Large intestine (tissue), 12 donors: ENCODE measurements at places on chromosomes 6 and 20.

DNA sequence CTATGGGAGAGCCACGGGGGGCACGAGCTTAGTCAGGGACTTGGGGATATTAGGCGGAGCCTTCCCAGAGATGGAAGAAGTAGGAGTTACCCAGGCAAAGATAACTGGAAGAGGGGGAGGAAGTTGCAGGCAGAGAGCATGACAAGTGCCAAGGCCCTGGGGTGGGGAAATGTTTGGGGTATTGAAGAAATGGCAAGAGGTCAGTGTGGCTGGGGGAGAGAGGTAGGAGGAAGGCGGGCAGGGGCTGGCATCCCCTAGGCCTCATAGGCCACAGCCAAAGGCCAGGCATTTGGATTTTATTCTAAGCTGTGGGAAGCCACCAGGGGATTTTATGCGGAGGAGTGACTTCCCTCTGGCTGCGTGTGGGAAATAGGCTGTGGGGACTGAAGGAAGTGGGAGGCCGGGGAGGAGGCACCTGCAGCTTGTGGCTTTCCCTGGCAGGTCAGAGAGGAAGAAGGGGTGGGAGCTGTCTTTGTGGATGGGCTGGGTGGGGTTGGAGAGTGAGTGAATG, 22.7 kb downstream of the SNAI1 start:
- H3K36me3 ChIP-seq: no peaks in the 10 kb centered on the region
- H3K4me3 ChIP-seq: no peak overlapping the region
- H3K4me1 ChIP-seq: peaks cover 7% of the 10 kb centered on the region

- H3K27me3 ChIP-seq: no peaks in the 10 kb centered on the region
- DNase-seq: no peak
- no peaks in the 10 kb centered on the region for H3K4me1 ChIP-seq
- H3K27ac ChIP-seq: no peak overlapping the region
These were observed 104.3 kb downstream of the AHI1 start for GRCh38 chr6:135393289-135393688.

GRCh38 chr20:51350941-51351631, 191.4 kb downstream of the NFATC2 start:
- no peaks in the 10 kb centered on the region for H3K27me3 ChIP-seq
- H3K36me3 ChIP-seq: no peaks in the 10 kb centered on the region
- H3K4me3 ChIP-seq: no peak overlapping the region
- DNase-seq: no peak
- H3K4me1 ChIP-seq: peaks cover 2% of the 10 kb centered on the region

DNA sequence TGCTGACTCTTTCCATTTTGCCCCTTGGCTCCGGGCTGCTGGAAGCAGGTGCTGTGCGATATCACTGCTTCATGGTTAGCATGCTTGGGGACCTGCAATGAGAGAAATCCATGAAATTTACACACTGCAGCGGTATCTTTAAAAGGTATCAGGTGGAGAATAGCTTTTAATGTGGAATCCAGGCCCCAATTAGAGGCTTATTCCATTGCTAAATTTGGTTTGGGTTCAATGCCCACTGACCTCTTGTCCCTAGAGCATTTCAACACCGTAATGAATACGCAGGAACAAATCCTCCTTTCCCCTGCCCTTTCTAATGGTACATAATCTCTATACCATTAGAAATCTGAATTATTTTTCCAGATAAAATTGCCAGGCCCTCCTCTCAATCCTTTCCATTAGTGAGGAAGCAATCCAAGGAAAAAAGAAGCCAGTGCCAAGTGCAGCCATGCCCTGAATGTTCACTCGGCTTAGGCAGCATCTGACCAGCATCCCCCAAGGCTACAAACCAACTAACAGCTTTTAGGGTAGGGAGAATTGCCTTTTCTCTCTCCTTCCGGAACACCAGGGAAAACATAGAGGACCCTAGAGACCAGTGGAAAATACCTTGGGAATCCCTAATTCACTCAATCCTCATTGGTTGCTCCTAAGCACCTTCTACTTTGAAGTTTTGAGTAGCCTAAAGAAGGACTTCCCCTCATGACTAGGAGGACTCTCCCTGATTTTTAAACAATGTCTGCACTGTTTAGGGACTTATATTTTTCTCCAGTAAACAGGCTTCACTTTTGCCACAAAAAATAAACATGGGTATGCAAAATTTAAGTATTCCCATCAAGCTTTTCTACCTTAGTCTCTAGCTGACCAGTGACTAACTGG, 143.1 kb downstream of the QRSL1 start:
- H3K27ac ChIP-seq: no peak overlapping the region
- H3K4me3 ChIP-seq: no peak overlapping the region
- H3K36me3 ChIP-seq: no peaks in the 10 kb centered on the region
- DNase-seq: no peak
- no peaks in the 10 kb centered on the region for H3K4me1 ChIP-seq

DNA sequence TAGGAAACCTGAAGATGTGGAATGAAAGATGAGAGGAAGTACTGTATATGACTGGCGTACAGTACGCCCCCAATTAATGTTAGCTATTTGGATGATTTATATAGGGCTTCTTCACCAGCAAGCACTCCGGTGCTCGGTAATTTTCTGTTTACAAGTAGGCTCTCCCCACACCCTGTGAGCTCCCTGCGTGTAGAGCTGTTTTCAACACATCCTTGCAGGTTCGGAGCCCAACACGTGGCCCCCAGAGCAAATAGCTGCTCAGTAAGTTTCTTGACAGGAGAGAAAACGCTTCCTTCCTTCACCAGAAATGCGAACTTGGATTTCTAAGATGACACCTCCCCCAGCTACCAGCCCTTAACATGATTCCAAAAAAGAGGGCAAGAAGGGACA, 1.2 kb upstream of the RAB22A start:
- H3K36me3 ChIP-seq: peaks cover 12% of the 10 kb centered on the region
- H3K27me3 ChIP-seq: no peaks in the 10 kb centered on the region
- H3K27ac ChIP-seq: no peak overlapping the region
- DNase-seq: no peak

DNA sequence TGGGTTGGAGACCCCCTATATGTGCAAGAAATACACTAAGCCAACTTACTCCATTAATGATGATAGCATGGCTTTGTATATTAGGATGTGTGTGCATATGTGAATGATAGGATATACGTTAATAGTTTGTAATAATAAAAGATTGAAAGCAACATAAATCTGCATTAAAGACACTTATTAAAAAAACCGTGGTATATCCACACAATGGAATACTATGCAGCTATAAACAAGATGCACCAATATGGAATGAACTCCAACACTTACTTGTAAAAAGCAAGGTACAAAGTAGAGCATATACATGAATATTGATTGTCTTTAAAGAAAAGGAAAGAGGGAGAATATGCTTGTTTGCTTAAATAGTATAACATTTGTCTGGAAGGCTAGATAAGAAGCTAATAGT, 68.0 kb downstream of the UST start:
- no peaks in the 10 kb centered on the region for H3K36me3 ChIP-seq
- no peak for DNase-seq
- no peaks in the 10 kb centered on the region for H3K27me3 ChIP-seq
- H3K4me1 ChIP-seq: no peaks in the 10 kb centered on the region

- H3K27me3 ChIP-seq: no peaks in the 10 kb centered on the region
- H3K4me3 ChIP-seq: no peak overlapping the region
- H3K4me1 ChIP-seq: no peaks in the 10 kb centered on the region
These were observed 229.3 kb upstream of the TENT5A start for GRCh38 chr6:81981812-81982211.
